ENCODE measurements at places on chromosomes 5 and 9.

DNA sequence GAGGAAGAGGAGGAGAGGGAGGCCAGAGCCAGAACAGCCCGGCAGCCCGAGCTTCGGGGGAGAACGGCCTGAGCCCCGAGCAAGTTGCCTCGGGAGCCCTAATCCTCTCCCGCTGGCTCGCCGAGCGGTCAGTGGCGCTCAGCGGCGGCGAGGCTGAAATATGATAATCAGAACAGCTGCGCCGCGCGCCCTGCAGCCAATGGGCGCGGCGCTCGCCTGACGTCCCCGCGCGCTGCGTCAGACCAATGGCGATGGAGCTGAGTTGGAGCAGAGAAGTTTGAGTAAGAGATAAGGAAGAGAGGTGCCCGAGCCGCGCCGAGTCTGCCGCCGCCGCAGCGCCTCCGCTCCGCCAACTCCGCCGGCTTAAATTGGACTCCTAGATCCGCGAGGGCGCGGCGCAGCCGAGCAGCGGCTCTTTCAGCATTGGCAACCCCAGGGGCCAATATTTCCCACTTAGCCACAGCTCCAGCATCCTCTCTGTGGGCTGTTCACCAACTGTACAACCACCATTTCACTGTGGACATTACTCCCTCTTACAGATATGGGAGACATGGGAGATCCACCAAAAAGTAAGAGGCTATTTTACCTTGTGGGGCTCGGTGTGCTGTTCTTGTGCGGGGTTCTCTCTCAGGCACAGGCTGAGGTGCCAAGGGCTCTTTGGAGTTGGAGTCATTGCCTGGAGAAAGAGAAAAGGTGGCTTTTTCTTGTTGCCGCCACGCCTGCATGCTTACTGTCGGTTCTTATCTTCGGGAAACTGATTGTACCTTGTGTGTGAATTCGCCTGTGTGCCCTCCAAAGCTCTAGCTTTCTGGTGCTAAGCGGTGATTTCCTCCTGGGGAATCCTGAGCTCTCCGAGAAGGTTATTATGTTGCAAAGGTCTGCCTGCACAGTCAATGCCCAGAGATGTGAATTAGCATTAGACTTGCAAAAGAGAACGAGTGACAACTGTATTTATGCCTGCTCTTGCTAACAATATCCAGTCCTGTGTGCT is at the start of gene ISL1:
Gene ISL1, plus strand, starts transcription at position 318 of the 991 bp plus-strand sequence. Its CDS starts 224 bp downstream, at position 542.
- peak; percentile 77 for DNase-seq

- no peak for DNase-seq
Observed at GRCh38 chr9:18015116-18015515, 436.2 kb downstream of the SH3GL2 start.

DNA sequence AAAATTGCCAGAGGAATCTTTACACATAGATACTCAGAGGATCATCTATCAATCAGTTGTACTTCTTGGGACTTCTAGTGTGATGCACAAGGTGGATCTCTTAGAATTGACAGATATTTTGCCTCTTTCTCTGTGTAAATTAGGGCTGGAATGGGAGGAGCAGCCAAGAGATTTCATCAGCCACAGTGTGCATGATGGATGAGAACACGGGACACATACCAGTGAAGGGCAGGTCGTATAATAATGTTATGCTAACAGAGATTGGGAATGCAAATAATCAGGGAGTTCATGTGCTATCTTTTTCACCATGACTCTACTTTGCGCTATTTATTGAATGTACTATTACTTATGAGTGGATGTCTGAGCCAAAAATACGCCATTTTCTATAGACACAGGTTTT is 43.3 kb upstream of the ISOC1 start:
- no peak for DNase-seq

GRCh38 chr5:175582697-175583096 is 75.2 kb upstream of the HRH2 start:
- no peak for DNase-seq

DNA sequence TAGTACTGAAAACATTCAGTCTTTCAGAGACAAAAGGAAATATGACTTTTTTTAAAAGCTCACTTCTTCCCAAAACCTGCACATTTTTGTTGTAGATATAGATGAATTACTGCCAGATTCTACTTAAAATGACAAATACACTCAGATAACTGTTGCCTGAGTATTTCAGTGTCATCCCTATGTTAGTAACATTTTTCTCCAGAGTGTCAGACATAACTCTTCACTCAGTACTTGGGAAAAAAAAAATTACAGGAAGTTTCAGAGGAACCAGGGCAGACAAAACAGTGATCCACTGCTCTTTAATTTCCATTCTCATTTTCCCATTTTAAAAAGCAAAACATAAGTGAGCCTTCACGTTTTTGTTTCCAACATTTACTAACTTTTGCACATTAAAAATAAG is 79.3 kb upstream of the ITGA1 start:
- no peak for DNase-seq

GRCh38 chr5:116517488-116517887 is 57.1 kb downstream of the SEMA6A start:
- DNase-seq, result no peak

- no peak for DNase-seq
Observed at GRCh38 chr9:100589582-100589981, 11.7 kb downstream of the CAVIN4 start.

DNA sequence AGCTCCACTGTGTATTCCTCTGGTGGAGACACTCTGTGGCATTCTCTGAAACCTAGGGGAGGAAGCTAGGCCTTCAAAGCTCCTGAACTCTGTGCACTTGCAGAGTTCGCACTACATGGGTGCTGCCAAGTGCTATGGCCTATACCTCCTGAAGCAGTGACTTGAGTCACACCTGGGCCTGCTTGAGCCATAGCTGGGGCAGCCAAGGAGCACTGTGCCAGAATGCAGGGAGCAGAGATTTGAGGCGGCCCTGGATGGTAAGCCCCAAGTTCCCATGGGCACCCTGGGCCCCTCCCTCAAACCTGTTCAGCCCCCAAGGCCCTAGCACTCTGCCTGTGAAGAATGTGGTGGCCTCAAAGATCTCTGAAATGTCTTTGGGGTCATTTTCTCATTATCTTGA is 212.9 kb downstream of the SPATA31A6 start:
- no peak for DNase-seq
